ENCODE measurements at places on chromosomes 1 and 21.

DNA sequence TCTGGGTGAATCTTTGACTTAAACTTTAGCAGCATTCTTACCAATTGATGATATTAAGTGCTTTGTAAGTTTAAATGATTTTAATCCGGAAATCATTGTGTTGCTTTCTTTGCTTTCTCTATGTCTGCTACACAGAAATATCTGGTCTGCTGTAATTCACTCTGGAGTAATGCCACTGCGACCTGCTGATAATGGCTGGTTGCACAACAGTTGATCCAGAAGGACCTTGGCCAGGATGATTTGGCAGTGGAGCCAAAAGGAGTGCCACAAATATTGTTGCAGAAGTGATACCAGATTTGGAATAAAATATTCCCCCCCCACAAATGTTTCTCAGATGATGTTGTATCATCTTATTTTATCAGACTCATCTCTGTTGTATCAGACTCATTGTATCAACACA lies 2063.9 kb downstream of the MRPL39 start:
- DNase-seq = no peak

- no peak for DNase-seq
Observed at GRCh38 chr1:233719655-233720341, 105.9 kb downstream of the KCNK1 start.

GRCh38 chr1:227728059-227728891 lies 6.8 kb downstream of the JMJD4 start:
- DNase-seq = no peak

DNA sequence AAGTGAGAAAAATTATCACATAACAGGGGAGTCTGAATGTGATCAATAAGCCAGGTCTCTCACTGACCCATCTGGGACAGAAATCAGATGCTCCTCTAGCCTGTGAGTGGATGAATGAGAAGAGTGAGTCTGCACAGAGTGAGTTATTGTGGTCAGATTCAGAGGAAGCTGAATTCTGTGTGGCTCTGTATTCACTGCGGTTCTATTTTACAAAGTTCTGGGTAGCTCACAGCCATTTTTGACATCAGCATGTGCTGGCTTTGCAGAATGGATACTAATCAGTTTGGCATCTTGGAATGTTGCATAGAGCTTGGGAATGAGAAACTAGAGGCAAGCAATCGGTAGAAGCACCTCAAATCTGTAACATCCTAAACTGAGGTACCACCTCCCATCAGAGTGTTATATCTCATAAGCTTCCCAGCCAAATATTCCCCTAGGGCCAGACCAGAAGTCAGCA lies 3.8 kb downstream of the COLGALT2 start:
- no peak for DNase-seq

- no peak for DNase-seq
Observed at GRCh38 chr21:17536381-17536780, 23.5 kb downstream of the CXADR start.
